Stimulated activated naive CD8-positive, alpha-beta T cell treated with anti-CD3 and anti-CD28 coated beads, Interleukin-15, amount 100 ng/mL, for 72 hours (primary cell): ENCODE measurements at places on chromosomes 6 and 20.

- no peak for DNase-seq
Observed at GRCh38 chr20:6837730-6838129, 70.2 kb downstream of the BMP2 start.

DNA sequence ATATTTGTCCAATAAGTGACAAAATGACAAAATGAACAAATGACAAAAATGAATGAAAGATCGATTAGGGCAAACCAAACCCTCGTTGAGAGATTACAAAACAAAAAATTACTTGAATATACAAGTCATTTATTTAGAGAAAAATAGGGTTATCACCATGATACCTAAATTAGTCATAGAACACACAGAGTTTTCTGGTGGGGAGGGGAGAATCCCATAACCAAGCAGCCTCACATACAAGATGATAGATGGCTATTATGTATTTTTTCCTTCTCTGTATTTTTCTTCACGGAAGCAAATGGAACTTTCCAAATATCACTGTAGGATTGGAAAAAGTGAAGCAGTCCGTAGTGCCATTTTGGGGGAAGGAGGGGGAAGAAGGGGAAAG, 28.5 kb upstream of the BMP6 start:
- DNase-seq = no peak

GRCh38 chr20:62517901-62518610, 42.3 kb upstream of the GATA5 start:
- no peak for DNase-seq

GRCh38 chr6:130575971-130576370, 210.2 kb downstream of the TMEM200A start:
- DNase-seq = peak; percentile 73

GRCh38 chr6:142823256-142823902, 121.6 kb downstream of the HIVEP2 start:
- no peak for DNase-seq

- DNase-seq = no peak
Observed at GRCh38 chr20:12372557-12372956, 454.9 kb downstream of the BTBD3 start.

- DNase-seq = no peak
Observed at GRCh38 chr6:110560239-110561007, 84.0 kb upstream of the SLC22A16 start.

DNA sequence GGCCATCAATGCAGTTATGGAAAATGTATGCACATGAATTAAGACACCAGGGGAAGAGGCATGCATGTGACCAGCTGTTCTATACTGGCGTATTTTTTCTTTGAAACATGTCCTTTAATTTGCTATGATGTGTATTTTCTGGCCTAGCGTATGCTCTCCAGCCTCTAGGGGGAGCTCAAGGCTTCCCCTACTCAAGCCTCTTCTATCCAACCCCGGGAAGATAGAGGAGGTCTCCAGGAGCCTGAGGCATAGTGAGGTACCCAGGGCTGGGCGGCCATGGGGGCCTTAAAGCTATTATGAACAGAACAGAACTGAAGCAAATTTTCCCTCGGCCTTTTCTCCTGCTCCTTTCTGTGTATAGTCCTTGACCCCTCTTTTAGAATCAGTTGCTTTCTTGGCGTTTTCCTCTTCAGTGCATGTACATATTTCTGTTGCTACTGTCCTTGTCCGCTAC, 528.9 kb downstream of the MAFB start:
- peak; percentile 11 for DNase-seq

- no peak for DNase-seq
Observed at GRCh38 chr6:23870496-23870895, 255.5 kb upstream of the NRSN1 start.

- peak; percentile 20 for DNase-seq
Observed at GRCh38 chr20:36153736-36154699, 522 bp upstream of the EPB41L1 start.

DNA sequence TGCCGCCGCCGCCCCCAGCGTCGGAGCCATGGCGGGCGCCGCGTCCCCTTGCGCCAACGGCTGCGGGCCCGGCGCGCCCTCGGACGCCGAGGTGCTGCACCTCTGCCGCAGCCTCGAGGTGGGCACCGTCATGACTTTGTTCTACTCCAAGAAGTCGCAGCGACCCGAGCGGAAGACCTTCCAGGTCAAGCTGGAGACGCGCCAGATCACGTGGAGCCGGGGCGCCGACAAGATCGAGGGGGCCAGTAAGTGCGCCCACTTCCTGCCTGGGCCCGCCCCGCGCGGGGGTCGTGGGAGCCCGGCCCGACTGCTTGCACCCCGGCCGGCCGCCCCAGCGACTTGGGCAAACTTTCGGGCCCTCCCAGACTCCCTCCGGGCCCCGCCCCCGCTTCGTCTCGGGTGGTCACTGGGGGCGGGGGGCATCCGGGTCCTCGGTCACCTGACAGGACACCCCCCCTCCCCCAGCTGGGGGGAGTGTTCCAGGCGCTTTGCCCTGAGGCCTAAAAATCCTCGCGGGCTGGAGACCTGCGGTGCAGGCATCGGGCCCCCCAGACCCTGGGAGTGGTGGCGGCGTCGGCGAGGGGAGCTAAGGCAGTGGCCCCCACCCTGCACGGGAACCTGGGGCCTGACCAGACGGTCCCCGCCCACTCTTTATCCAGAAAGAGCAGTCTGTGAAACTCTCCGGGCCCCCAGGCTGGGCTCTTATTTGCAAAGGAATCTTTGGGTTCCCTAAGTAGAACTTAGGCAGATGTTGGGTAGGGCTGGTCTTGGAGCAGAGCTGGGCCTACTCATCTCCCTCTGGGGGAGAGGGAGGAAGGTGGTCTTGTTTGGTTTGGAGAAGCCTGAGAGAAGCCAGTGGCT, 501 bp downstream of the PLCG1 start:
- peak; percentile 87 for DNase-seq

- no peak for DNase-seq
Observed at GRCh38 chr20:22826306-22827230, 208.5 kb upstream of the SSTR4 start.

- no peak for DNase-seq
Observed at GRCh38 chr6:117552618-117553017, 49.7 kb downstream of the GOPC start.

DNA sequence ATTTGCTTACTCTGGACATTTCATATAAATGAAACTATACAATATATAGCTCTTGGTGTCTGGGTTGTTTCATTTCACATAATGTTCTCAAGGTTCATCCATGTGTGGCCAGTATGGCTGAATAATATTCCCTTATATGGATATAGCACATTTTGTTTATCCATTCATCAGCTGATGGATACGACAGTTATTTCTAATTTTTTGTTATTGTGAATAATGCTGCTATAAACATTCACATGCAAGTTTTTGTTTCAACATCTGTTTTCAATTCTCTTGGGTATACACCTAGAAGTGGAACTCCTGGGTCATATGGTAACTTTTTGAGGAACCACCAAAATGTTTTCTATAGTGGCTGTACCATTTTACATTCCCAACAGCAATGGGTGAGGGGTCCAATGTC, 101.1 kb downstream of the CDK19 start:
- no peak for DNase-seq

- no peak for DNase-seq
Observed at GRCh38 chr6:142357879-142358278, 56.1 kb downstream of the ADGRG6 start.

DNA sequence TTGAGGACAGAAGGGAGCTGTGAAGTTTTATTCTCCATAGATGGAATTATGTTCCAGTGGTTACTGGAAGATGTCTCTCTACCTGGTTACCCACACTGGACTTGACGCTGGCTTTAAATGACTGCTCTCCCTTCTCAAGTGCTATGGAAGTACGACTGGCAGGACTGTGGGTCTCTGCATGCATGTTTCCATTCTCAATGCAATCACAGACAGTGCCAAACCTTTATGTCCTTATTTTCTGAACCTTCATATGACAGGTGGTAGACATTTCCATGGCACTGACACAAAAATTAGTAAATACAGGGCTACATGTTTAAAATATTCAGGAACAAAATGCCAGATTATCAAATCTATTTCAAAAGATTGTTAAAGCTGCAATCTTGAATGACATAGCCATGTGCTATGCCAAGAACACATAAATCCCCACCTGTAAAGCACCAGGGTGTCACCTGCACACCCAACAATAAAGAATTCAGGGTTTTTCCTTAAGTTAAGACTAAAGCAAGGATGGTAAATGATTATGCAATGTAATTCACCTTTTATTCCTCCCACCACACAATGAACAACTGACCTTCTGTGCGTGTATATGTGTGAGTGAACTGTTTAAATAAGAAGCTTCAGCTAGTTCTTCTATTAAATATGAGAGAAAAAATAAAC, 153.3 kb upstream of the ENPP5 start:
- DNase-seq = no peak

DNA sequence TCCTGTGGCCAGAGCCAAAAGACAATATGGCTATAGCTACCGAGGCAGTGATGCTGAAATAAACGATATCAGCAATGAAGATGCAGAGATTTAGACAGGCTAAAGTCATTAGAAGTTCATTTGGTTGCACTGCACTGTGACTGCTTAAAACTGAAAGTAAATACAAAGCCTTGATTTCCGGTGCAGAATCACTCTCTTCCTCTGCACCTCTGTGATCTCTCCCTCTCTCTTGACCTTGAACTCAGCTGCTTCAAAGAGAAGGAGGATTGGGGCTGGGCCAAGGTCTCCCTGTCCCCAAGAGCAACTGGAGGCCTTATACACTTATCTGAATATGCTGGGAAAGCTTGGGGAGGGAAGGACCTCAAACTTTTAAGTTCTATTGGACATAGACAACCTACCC, 34.6 kb upstream of the SPACA1 start:
- DNase-seq = peak; percentile 3

DNA sequence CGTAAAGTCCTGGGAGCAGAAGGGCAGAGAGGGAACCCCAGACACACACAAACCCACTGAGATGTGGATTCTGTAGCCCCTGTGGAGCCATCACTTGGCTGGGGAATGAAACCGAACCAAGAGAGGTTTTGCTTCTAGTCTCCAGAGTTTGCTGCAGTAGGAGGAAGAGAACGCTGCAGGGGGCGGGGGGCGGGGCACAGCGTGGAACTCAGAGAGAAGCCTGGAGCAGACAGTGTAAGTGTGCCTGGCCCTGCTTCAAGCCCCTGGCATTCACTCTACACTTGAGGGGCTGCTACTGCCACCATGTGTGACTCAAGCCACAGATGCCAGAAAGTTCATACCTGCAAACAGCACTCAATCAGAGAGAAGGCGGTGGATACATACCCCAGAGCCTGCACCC, 18.9 kb downstream of the GABRR1 start:
- DNase-seq = no peak

- DNase-seq = no peak
Observed at GRCh38 chr20:57940868-57941522, 231.2 kb upstream of the PMEPA1 start.

GRCh38 chr20:18256440-18257090, 31.8 kb upstream of the ZNF133 start:
- no peak for DNase-seq

GRCh38 chr6:145809211-145809610, 5.4 kb downstream of the FBXO30 start:
- DNase-seq = no peak

GRCh38 chr20:9572670-9573069, 58.3 kb downstream of the LAMP5 start:
- DNase-seq = no peak

- no peak for DNase-seq
Observed at GRCh38 chr6:138593909-138594757, 94.8 kb upstream of the NHSL1 start.

DNA sequence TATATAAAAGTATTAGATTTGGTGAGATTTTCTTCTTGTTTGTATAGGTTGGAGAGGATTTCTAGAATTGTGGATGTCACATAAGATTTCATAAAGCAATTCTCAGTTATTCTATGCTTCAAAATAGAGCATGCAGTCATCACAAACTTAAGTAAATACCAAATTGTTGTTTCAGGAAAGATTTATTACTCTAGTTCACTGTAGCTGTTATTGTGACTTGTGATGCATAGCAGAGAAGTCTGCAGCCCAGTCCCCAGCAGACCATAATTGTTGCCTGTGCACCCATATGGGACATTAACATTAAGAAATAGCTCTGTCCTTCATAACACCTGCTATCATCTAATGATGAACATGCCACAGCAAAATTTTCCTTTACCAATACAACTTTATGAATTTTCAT, 228.0 kb upstream of the FAM83B start:
- no peak for DNase-seq

- DNase-seq = no peak
Observed at GRCh38 chr6:169763308-169763707, 11.9 kb downstream of the ERMARD start.

DNA sequence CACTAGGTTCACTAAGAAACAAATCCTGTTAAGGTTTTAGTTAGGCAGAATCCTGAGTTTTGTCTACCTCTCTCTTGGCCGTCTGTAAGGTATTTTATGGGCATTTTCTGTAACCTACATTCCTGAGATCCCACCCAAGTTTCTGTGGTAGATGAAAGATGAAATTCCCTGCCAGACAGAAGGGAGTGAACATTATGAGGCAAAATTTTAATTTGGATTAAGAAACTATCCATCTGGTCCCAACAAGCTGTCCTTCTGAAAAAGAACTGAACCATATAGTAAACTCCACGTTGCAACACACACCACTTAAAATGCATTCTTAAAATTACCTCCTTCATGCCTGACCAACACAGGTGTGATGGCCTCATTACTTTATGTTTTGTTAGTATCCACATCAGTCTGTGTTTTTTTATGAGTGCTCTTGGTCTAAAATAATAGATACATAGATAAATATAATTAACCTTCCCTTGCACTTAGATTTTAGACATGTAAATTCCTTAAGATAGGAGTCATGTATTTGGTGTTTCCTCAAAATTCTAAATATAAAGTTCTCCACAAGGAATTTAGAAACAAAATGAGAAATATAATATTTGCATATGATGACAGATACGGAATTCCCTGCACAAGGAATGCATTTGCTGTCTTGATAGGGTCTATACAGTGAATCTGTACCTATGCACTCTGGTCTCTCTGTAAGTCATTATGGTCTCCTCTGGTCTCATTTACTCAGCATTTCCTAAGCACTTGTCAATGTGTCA, 86.5 kb downstream of the CHD6 start:
- no peak for DNase-seq

GRCh38 chr6:149593408-149593807, 27.2 kb downstream of the GINM1 start:
- no peak for DNase-seq

- no peak for DNase-seq
Observed at GRCh38 chr20:60244373-60245146, 286.3 kb downstream of the CDH26 start.
